ENCODE measurements at places on chromosomes 7 and 10.

DNA sequence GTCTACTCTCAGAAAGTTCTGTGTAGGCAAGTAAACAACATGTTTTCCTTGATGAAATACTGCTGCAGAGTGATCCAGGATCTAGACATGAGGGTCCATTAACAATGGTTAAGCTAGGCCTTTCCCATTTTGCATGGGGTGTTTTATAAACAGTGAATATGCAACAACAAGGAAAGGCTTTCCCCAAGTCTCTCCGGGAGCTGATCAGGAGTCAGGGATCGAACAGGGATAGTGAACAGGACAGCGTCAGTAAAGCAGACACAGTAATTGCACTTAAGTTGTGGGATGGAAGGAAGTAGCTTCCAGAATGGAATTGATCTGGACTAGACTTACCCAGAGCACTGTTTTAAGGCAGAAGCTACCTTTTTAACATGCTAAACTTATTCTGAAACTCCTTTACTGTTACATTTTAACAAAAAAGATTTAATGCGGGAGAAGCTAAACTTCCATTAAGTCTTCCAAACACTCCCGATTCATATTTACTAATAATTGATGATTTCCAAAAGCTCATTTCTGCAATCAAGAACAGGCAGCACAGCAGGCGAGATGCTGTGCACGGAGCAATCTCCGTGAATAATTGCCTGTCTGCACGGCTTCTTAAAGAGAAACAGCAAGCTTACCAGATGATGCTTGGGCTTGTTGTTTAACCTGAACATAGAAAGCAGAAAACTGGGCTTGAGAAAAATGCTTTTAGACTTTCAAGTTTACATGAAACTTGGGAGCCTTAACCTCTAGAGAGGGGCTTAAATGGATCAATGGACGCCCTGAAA is 50.3 kb upstream of the DOCK1 start:
- no peak for DNase-seq

DNA sequence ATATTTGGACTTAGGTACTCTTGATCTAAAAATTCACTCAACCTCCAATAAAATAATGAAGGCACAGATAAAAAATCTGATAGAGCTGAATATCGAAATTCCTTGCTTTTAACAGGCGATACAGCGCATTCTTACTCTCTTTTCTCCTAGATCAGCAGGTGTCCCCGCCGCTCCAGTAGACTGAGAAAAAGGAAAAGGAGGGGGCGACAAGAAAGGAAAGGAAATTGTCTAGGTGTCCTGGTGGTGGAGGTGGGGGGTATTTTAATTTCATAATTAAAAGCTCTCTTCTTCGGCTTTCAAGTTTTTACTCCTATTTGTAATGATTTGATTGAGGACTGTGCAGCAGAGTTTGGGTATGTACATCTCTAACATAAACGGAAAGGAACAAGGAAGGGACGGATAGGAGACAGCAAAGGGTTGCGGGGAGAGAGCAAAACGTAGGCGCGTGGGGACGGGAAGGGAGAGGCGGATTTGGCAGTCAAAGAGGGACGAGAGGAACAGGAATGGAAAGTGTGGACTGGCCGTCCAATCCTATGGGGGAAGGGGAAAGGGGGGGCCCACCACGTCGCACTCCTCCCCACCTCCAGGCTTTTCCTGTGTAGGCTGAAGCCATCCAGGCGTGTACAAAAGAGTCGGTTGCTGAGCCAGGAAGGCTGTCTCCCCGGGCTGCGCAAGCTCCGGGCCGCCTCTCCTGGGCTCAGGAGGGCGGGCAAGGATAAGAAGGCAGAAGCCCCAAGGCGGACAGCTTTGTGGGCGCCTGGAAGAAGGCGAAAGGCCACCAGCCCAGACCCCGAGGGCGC is 875 bp upstream of the HECTD2 start:
- DNase-seq = peak; percentile 46

DNA sequence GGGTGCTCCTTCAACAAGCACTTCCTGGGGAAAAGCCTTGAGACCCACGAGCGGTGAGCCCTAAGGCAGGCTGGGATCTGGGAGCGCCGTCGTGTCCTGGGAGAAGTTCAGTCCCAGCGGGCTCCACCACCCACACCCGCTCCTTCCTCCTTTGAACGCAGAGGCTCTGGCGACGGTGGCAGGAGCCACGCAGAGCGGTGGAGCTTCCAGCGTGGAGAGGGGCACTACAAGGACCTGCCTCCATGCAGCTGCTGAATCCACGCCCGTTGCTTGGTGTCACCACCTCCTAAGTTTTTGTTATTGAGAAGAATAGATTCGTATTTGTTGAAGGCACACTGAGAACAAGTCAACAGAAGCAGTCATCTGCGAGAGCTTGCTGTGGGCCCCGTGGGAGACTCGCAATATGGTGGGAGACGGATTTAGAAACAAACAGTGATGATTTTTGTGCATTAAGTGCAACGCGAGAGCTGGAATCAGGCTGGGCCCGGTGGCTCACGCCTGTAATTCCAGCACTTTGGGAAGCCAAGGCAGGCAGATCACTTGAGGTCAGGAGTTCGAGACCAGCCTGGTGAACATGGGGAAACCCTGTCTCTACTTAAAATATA is 60.1 kb upstream of the SDK1 start:
- no peak for DNase-seq

GRCh38 chr10:241451-241850 is 106.2 kb downstream of the ZMYND11 start:
- DNase-seq = no peak

DNA sequence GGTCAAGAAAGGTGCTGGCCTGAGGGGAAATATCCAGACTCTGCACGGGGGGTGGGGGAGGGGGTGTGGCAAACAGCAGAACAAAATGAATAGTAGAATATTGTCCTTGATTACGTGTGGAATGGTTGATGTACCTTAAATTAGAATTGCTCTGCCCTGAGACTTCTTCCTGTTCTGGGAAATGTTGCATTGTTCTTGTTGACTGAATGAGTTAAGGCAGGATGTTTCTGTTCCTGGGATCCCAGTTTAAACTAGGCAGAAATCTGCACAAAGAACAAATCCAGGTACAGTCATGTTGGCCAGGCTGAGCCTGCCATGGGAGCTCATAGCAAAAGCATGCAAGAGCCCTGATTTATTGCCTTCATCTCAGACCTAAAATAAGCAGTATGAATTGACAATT is 558.7 kb upstream of the VSTM2A start:
- no peak for DNase-seq

DNA sequence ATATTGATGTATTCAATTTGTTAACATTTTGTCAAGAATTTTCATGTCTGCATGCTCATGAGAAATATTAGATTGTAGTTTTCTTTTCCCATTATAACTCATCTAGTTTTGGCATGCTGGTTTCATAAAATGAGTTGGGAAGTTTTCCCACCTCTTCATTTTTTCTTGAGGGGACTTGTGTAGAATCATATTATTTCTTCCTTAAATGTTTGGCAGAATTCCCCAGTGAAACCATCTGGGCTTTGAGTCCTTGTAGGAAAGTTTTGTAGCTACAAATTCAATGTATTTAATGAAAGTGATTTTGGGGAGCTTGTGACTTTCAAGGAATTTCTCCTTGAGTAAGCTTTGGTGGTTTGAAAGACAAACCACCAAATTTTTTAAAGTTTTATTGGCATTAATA is 173.2 kb downstream of the PHTF2 start:
- DNase-seq = no peak

- no peak for DNase-seq
Observed at GRCh38 chr10:105017116-105017515, 376.0 kb downstream of the SORCS3 start.

GRCh38 chr7:147432079-147432478 is 1158.5 kb upstream of the C7orf33 start:
- DNase-seq = no peak

GRCh38 chr7:128805225-128805624 is 13.5 kb downstream of the CCDC136 start:
- DNase-seq = no peak

DNA sequence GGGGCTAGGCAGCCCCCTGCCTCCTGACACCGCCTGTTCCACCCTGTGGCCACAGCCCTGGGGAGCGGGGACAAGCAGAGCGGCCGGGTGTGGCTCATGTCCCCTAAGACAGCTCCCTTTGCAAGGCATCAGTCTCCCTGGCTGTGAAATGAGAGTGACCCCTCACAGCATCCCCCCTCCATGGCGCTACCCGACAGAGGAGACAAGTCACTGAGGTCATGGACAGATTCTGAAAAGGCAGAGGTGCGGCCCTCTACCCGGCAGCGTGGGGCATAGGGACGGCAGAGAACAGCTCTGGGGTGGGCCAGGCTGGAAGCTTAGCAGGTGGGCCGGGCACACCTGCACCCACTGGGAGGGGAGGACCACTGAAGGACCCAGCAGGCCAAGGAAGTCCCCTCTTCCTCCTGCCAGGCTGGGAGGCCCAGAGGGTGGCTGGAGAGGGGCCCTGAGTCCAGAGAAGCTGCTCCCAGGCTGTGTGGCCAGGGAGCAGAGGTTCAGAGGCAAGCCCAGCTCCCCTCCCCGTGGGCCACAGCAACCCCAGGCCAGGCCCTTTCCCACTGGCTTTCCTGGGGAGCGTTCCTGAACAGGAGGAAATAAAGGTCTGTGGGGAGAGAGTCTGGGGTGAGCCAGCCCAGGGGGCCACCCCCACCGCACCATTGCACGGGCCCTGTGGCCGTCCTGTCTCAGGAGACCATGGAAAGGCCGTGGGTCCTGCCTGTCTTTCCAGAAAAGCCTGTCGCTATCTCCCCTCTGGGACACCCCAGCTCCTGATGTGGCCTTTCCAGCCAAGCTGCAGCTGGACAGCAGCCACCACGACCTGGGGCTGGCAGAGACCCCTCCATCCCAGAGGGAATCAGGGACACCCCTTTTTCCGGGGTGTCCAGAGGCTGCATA is 1.7 kb downstream of the ADAP1 start:
- DNase-seq = no peak

- no peak for DNase-seq
Observed at GRCh38 chr7:2720024-2720423, 32.0 kb downstream of the AMZ1 start.

DNA sequence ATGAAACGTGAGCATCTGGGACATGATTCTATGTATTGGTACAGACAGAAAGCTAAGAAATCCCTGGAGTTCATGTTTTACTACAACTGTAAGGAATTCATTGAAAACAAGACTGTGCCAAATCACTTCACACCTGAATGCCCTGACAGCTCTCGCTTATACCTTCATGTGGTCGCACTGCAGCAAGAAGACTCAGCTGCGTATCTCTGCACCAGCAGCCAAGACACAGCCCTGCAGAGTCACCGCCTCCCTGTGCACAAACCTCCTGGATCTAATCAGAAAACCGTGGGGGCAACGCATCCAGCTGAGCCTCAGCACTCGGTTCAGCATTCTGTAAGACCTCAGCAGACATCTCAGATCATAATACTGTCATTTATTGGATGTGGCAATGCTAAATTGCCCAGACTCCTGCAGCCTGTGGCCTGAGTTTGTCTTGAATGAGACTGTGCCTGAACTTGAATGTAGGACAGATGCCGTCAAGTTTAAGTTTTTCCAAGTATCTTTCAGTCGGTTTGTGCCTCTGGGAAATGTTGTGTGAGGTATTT is 41.5 kb upstream of the PRSS58 start:
- DNase-seq = no peak

GRCh38 chr7:69898189-69898588 is 299.9 kb downstream of the AUTS2 start:
- DNase-seq = no peak

DNA sequence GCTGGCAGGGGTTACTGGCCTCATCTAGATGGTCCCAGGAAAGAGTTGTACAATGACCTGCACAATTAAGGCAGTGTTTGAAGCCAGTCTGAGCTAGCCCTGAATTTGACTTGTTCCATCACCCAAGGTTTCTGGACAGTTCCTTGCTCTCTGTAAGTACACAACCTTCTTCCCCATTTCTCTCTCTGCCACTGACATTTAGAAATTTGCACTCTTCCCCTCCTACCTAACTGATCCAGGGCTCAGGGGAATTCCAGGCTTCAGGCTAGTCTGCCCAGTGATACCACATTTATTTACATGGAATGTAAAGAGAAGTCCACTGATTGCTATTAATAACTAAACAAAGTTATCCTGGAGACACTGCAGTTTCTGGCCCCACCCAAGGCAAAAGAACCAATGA is 139.0 kb upstream of the GPR26 start:
- no peak for DNase-seq

DNA sequence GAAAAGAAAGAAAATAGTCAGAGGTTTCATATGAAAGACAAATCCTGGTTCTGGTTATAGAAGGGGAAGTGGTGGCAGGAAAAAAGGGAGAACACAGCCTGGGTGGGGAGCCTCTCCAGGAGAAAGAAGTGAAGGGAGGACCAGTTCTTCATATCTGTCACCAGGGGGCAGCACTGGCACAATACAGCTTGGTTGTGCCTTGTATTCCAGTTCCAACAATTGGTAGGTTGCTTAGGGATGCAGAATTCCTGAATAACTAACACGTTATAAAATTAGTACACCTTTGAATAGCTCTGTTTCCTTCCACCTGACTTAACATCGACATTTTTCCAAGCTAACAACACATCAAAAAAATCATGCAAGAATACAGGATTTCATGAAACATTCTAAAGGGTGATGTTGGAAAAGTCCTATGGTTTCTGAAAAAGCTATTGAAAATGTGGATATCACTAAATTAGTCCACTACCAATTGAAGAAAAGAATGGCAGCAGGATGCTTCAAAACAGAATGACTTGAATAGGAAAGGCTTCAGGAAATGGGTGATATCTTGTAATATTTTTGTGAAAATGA is 52.9 kb downstream of the CYP26A1 start:
- no peak for DNase-seq

DNA sequence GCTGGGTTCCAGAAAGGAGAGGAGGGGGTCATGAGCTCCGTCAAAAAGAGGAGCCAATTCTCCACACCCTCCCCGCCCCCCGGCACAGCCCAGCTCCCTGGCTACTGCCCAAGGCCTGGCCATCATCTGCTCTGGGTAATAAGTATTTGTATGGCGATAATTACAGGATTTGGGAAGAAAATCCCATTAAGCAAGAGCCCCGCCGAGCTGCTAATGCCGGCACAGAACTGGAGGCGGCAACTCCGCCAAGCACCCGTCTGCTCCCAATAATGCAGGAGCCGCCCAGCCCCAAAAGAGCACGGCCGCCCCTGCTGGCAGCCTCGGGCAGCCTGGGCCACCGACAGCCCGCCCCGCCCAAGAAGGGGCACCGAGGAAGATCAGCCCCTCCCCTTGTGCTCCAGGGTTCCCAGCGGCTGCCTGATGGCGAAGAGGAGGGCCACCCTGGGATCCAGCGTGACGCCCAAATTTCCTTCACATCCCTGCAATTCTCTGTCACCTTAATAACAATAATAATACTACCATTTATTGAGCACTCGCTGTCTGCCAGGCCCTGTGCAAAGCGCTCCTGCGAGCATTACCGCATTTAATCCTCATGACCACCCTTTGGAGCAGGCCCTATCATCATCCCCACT is 5.9 kb downstream of the SLIT1 start:
- no peak for DNase-seq

GRCh38 chr7:411677-412312 is 107.9 kb downstream of the PDGFA start:
- no peak for DNase-seq

- DNase-seq = no peak
Observed at GRCh38 chr10:117752103-117752502, 209.6 kb downstream of the EMX2 start.

GRCh38 chr10:68184546-68184945 is 47.4 kb downstream of the ATOH7 start:
- DNase-seq = no peak

All from NCI-H1436 treated with DMSO at 0.1 percent for 48 hours (cell line).